Chondrocyte (in vitro differentiated cells): ENCODE measurements at places on chromosomes 12 and 14.

DNA sequence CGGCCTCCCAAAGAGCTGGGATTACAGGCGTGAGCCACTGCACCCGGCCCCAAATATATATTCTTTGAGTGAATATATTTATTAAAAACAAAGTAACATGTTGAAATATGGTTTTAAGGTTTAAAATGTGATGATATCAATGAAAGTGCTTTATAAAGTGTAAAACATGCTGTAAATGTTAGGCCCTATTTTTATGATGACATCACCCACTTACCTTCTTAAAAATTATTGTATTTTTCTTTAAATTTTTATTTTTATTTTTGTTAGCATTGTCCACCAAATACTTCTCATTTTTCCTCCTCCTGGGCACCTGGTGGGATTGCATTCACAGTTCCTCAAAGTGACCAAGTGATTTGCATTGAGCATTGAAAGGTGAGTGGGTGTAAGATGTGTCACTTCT lies 152.6 kb upstream of the TBX3 start:
- no peaks in the 10 kb centered on the region for H3K27me3 ChIP-seq
- H3K4me1 ChIP-seq, result peaks cover 7% of the 10 kb centered on the region

DNA sequence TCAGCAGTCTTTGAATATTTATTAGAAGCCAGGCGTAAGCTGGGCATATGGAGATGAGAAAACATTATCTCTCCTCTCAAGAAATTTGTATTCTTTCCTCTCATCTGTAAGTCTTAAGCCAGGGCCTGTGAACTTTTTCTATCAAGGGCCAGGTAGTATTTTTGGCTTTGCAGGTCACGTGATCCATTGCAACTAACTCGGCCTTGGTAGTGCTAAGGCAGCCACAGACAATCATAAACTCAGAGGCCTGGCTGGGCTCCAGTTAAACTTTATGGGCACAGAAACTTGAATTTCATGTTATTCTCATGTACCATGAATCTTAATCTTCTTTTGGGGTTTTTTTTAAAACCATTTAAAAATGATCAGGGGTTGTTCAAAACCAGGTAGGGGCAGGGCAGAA lies 117.4 kb upstream of the PELI2 start:
- peaks cover 25% of the 10 kb centered on the region for H3K4me1 ChIP-seq
- no peak for DNase-seq

DNA sequence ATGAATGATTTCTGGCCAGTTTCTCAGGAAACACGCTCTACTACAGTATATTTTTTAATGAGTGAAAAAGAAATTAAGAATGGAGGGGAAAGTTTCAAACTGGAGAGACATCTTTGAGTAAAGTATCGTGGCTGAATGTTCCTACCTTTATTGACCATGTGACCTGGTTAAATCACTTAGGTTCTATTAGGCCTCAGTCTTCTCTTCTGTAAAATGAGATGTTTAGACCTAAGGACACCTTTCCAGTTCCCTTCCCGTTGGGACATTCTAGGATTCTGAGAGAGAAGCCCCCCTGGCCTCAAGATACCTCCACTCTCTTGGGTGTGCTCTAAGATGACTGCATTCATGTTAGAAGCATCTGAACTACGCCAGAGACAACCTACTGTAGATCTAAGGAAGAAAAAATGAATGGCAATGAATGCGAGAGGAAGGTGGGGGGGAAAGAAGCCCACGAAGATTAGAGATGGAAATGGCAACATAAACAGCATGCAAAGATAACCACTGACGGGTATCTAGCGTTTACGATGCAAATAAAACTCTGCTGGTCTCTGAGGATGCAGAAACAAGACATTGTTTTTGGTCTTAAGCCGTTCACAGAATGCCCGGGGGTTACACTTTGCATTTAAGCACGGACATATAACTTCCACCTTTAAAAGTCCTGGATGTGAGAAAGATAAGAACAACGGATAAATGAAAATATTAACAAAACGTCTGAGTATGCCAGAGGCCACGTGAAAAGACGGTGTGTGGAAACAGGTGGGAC lies 599 bp upstream of the CPSF6 start:
- H3K27ac ChIP-seq, result peak overlapping the region; percentile 92
- H3K36me3 ChIP-seq, result no peaks in the 10 kb centered on the region
- no peak for DNase-seq
- H3K27me3 ChIP-seq, result no peaks in the 10 kb centered on the region

DNA sequence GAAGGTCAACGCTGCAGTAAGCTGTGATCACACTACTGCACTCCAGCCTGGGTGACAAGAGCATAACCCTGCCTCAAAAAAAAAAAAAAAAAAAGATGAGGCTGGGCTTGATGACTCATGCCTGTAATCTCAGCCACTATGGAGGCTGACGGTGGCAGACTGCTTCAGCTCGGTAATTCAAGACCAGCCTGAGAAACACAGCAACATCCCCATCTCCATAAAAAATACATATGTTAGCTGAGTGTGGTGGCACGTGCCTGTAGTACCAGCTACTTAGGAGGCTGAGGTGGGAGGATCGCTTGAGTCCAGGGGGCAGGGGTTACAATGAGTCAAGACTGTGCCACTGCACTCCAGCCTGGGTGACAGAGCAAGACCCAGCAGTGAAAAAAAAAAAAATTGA lies 50.4 kb downstream of the GXYLT1 start:
- no peaks in the 10 kb centered on the region for H3K27me3 ChIP-seq
- no peak overlapping the region for H3K4me3 ChIP-seq
- H3K27ac ChIP-seq, result no peak overlapping the region
- H3K36me3 ChIP-seq, result peaks cover 10% of the 10 kb centered on the region
- H3K4me1 ChIP-seq, result peaks cover 45% of the 10 kb centered on the region

- H3K27ac ChIP-seq, result no peak overlapping the region
- H3K27me3 ChIP-seq, result no peaks in the 10 kb centered on the region
- no peaks in the 10 kb centered on the region for H3K36me3 ChIP-seq
These were observed 133.7 kb downstream of the PAPOLA start for GRCh38 chr14:96635850-96636249.

- H3K4me1 ChIP-seq, result no peaks in the 10 kb centered on the region
- DNase-seq, result no peak
- H3K27ac ChIP-seq, result no peak overlapping the region
- no peaks in the 10 kb centered on the region for H3K36me3 ChIP-seq
These were observed 8.0 kb upstream of the NRXN3 start for GRCh38 chr14:78162202-78162601.

DNA sequence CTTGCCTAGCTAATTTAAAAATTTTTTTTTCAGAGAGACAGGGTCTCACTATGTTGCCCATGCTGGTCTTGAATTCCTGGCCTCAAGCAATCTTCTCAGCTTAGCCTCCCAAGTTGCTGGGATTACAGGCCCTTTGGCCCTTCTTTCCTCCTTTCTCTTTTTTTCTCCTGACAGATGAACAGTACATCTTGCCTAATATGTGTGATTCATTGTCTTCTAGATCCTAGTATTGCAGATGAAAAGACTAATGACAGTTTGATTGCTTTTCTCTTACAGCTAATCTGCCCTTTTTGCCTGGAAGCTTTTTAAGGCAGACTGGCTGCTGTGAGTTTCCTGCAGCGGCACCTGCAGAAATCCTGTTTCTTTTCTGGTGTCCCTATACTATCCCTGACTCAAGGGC lies 12.0 kb downstream of the DEPDC4 start:
- H3K4me1 ChIP-seq, result no peaks in the 10 kb centered on the region
- H3K27ac ChIP-seq, result no peak overlapping the region
- no peaks in the 10 kb centered on the region for H3K27me3 ChIP-seq
- no peaks in the 10 kb centered on the region for H3K36me3 ChIP-seq
- no peak for DNase-seq

- peaks cover 38% of the 10 kb centered on the region for H3K4me1 ChIP-seq
- no peaks in the 10 kb centered on the region for H3K27me3 ChIP-seq
- no peak overlapping the region for H3K27ac ChIP-seq
- peak; percentile 27 for DNase-seq
These were observed 39.5 kb downstream of the VWF start for GRCh38 chr12:6084969-6085450.

DNA sequence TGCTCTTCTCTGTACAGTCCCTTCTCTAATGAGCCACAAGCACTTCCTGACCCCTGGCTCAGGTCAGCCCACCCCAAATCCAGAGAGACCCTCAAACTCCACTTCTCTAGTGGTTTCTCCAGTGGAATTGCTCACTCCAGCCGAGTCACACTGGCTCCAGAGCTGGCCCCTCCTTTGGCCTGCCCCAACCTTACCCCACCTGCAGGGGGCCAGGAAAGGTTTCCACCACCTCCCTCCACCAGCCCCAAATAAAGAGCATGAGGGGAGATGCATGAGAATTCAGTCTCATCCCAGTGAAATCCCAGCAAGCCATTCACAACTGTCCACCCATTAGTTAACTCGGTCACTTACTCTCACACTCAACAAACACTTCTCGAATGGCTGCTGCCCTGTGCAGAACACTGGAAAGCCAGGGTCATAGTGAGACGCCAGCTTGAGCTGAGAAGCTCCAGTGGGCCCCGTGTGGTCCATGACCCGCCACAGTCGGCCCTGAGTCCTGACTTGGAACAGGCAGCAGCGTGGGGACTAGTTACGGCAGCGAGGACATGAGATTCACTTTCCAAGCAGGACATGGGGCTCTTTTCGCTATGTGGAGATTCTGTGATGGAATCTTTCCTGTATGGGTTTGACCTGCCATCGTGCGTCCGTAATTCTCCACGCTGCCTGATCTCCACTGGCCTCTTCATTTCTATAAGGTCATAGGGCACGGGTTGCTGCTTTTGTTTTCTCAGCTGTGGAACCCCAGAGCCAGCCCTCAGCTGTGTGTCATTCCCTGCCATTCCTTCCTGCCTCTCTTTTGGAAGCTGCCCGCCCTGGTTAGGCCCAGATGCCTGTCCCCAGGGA lies 44.2 kb downstream of the SLC6A12 start:
- no peak overlapping the region for H3K27ac ChIP-seq
- no peaks in the 10 kb centered on the region for H3K36me3 ChIP-seq
- H3K27me3 ChIP-seq, result peaks cover 5% of the 10 kb centered on the region
- DNase-seq, result no peak
- peaks cover 29% of the 10 kb centered on the region for H3K4me1 ChIP-seq

DNA sequence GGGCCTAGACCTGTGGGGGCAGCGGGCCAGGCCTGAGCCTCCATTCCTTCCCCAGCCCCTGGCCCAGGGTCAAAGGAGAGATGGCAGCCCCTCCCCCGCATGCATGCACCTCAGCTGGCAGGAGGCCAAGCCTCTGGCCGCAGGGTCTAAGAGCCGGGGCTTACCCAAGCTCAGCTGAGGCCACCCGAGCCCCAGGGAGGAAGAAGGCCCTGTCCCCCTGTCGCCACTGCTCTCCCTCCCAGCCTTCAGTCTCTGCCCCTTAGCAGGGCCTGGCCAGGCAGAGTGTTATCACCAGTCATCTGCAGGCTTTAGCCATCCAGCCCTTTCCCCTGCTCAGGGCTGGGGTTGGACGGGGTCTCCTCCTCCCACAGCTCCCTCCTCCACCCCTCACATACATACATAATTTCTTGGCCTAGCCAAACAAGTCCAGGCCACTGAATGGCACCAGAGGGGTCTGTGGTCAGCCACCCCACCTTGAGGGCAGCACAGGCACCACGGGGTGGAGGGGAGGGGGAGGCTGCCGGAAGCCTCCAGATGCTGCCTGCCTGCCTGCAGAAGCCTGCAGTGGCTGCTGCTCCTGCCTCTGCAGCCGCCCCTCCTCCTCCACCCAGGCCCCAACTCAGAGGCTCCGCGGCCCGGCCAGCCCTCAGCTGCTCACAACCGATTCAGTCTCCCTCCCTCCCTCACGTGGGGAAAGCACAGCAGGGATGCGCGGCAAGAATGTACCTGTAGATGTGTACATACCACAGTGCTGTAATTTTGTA lies 22.8 kb downstream of the RAB35 start:
- H3K36me3 ChIP-seq, result peaks cover 12% of the 10 kb centered on the region
- peaks cover 4% of the 10 kb centered on the region for H3K4me1 ChIP-seq
- no peak overlapping the region for H3K27ac ChIP-seq
- peak; percentile 86 for DNase-seq
- H3K27me3 ChIP-seq, result no peaks in the 10 kb centered on the region
